ENCODE measurements at places on chromosomes 6 and 20. TPM values are rescaled to one million over a fixed set of nuclear protein-coding genes. Genes with fewer than 3 reads are reported as not detected.
A peak's percentile ranks its signal among the peaks of the same experiment; 100 is the strongest.

DNA sequence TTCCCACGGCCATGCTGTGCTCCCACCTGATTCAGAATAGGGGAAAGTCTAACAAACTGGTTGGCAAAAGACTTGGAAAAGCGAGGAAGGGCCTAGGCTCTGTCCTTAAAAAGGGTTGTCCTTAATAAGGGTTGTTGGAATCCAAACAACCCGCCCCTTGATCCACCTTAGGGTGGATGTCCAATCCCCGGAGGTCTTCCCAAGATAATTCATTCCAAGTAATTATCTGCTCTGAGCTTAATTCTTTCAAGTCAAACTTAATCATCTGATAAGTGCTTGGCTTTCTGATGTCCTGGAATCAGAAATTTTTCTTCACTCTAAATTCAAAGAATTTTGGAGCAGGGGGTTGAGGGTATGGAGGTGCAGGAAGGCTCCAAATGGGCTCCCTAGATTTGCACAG is at the start of gene KHDC1L:
TSS of gene KHDC1L (minus strand) at position 101 of the 400 bp plus-strand sequence. CDS start at position 13, 88 bp downstream.
- DNase-seq, result no peak

DNA sequence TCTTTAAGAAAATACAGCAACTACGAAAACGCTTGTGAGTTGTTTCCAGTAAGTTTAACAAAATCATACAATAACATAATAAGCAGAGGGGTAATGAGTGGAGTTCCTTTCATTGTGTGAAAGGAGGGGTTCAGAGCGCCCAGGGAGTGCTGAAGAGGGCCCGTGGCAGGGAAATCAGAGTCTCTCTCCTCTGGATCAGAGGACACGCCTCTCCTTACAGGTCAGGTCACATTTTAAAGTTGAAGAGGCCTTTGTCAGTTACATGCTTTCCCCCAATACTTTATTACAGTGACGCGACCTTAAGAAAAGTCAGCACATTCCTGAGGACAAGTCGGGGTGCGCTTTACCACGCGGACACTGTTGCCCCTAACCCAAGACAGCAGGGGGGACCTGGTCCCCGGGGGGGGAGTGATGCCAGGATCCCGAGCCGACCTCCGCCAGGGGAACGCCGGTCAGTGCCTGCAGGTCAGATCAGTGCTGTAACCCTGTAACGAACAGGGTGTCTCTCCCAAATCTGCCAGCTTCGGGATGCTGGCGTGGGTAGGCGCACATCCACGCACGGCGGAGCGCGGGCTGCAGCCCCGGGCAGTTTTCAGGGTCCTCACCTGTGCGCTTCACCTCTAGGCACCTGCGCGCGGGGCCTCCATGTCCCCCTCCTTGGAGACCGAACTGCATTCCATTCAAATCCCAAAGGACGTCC is 848 bp downstream of the DACT2 start:
- no peak for DNase-seq

- no peak for DNase-seq
Observed at GRCh38 chr20:14009208-14009607, 13.9 kb downstream of the MACROD2 start.

DNA sequence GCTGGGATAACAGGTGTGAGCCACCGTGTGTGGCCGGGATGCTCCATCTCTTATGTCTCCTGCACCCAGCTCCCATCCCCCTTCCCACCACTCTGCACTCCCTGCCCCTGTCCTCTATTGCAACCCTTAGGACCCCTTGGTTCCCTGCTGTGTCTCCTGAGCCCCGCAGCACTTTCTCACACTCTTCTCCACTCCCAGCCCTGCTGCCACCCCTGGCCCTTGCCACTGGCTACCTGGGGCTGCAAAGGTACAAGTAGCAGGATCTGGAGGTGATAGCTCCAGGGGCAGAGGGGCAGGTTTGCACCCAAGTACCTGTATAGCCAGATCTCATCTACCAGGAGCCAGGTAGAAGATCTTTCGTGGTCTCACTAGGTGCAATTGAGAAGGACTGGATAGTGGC is 6.6 kb upstream of the CPXM1 start:
- no peak for DNase-seq

- DNase-seq, result no peak
Observed at GRCh38 chr6:87671555-87672029, 30.4 kb downstream of the AKIRIN2 start.

GRCh38 chr20:21515300-21516179 is 1.7 kb upstream of the NKX2-2 start:
- DNase-seq, result no peak

GRCh38 chr20:63617092-63617875 is 9.6 kb downstream of the GMEB2 start:
- no peak for DNase-seq

DNA sequence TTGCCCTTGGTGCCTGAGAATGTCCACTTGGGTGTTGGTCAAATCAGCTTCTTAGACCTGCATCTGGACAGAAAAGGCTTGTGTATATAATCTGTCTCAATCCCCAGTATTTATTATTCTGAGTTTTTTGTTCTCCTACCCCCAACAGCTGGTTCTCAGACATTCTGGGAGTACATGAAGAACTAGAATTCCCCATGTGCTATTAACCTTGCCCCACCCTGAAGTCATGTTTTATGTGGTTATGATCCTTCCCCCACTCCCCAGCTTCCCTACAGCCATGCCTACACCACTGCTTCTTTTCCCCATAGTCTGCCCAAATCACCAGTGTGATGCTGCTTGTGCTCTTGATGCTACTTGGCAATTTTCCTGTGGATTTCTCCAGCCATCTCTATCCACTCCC is 157.0 kb downstream of the ADAT2 start:
- DNase-seq, result no peak

GRCh38 chr6:158769234-158769770 is 49.9 kb downstream of the EZR start:
- no peak for DNase-seq

- no peak for DNase-seq
Observed at GRCh38 chr6:3718407-3718806, 33.1 kb downstream of the PXDC1 start.

DNA sequence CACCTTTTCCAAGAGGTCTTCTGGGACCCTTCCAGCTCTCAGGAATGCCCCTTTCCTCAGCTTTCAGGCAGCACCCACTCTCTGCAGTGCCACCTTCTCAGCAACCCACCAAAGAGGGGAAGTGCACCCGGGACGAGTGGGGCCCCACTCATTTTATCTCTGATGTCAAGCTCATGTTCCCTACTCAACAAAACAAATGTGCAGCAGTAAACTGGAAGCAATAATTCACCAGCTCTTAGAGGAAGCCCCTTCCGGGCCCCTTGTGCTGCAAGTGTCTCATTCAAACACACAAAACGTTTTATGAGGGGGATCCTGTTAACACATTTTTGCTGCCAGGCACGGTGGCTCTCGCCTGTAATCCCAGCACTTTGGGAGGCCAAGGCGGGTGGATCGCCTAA is 13.6 kb downstream of the GFOD1 start:
- DNase-seq, result no peak

DNA sequence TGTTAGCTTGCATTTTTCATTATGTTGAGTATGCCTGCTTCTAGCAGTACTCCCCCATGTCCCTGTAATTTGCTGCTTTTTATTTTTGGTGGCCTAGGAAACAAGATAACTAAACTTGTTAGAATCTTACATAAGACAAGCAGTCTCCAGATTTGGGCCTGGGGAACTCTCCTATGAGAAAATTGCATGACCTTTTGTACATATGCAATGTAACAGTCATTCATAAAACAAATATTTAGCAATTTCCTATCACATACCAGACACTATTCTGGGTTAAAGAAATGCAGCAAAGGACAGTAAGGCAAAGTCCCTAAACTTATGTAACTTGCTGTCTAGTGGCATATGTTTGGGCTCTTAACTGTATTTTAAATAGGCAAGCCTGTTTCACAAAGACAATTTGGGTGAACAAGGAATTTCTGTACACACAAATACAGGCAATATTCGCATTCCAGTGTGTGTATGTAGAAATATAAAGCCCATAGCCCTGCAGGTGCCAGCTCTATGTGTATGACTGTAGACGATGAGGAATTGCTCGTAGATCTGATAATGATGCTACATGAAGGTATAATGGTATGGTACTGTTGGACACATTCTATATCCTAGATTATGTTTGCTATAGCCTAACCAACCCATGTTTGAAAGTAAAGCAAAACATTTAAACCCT is 305.2 kb upstream of the CITED2 start:
- DNase-seq, result no peak

DNA sequence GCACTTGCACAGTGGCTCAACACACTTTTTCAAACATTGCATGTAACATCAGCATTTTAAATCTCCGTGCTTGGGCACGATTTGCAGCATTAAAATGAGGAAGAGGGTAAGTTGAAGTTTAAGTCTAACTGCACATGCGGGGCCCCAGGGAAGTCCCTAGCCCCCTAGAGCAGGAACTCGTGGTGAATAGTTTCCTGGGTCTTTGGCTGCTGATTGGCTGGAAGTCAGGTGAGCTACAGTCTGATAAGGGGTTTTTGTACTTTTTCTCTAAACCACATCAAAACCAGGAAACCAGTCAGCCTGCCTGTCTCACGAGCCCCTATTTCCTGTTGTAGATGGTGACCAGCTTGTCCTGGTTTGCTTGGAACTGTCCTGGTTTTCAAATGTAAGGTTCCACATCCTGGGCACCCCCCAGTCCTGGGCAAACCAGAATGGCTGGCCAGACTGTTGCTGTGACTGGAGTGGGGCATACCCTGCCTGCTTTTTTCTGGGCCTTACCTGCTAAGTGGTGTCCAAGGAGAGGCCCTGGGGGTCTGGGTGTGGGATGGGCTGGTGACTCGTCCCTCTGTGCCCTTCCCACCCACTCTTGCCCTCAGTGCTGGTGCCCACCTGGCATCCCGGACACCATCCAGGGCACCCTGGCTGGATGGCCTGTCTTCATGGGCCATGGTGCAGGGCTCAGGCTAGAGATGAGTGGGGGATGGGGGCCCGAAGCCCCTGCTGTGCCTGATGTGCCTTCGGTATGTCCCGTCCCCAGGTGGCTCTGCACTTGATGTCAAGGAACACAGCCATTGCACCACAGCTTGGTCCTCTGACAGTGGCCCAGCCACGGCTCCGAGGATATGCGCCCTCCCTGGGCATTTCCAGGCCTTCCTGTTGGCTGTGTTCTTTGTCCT is 31.8 kb downstream of the SUN5 start:
- peak; percentile 77 for DNase-seq

DNA sequence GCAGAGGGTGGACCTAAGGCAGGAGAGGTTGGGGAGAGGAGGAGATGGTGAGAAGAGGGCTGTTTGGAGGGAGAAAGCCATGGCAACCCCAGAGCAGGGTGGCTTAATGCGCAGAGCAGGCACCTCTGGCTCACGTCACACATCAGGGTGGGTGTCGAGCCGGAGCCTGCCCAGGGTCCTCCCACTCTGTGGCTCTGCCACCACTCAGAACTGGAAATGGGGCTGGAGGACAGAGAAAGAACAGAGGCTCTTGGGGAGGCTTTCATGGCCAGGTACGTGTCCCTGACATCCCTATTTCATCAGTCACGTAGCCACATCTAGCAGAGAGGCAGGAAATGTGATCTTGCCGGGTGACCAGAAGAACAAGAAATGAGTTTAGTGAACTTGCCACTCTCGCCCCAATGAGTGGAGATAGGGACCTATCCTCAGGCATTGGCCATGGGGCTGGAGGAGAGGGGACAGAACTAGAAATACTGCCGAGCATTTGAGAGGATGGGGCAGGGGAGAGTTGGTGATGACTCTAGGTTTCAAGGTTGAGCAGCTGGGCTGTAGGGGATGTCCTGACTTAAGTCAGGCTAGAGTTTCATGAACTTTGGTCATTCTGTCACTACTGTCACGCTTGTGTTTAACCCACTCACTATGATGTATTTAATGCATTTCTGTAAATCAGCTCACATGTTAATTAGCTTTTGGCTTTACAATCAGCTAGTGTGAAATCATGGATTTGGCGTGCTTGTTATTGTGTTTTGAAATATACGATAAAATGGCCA is 52.7 kb downstream of the CDH26 start:
- DNase-seq, result no peak

- no peak for DNase-seq
Observed at GRCh38 chr6:141265756-141266623, 866.7 kb upstream of the GJE1 start.

GRCh38 chr6:168217880-168218537 is 101.6 kb downstream of the DACT2 start:
- no peak for DNase-seq

GRCh38 chr6:138778331-138778730 is 4.8 kb downstream of the CCDC28A start:
- no peak for DNase-seq

DNA sequence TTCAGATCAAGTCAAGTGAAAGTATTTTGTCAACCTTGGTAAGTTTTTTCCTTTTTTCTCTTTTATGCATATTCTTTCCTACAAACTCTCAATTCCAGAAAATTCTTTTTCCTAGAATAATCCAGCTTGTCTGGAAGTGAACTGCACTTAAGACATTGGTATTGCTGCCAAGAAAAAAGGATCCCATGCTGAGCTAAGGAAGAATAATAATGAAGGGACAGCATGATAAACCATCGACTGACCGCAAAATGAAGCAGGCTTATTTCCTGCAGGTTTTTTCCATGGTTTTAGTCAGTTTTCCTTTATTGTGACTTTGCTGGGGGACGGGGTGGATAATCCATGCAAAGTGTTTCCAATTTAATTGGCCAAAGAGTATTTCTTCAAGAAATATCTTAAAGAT is 857.6 kb upstream of the SLC35B3 start:
- no peak for DNase-seq

DNA sequence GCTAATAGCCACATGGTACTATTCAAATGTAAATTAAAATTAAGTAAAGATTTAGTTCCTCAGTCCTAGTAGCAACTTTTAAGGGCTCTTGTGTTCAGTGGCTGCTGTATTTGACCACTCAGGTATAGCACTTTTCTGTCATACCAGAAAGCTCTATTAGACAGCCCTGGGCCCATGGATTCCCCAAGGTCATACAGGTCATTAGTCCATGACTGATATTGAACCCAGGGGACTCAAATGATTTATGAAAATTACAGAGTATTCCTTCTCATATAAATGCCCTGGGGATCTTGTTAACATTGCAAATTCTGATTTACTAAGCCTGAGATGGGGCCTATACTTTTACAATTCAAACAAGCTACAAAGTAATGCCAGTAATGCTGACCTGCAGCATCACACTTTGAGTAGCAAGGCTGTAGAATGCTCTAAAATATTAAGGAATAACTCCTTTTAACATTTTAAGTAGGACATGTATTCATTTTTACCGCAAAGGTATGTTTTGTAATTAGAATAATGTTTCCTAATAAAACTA is 29.6 kb downstream of the RNF217 start:
- DNase-seq, result no peak

CCM2L gene
- not detected for total RNA-seq

MTFR2 gene
- 2.9 TPM for total RNA-seq

CD83 gene
- 62.3 TPM for total RNA-seq

NR2E1 gene
- not detected for total RNA-seq

EPHA7 gene
- total RNA-seq, result not detected

FAM50B gene
- 5.1 TPM for total RNA-seq

ENPP1 gene
- total RNA-seq, result 1.7 TPM

PRDM13 gene
- total RNA-seq, result not detected

OR2J1 gene
- total RNA-seq, result not detected

C4A gene
- 5.4 TPM for total RNA-seq

All from T-helper 17 cell (primary cell).